Breast epithelium (tissue), 4 donors: ENCODE measurements at places on chromosomes 7 and 10. TPM values are rescaled to one million over a fixed set of nuclear protein-coding genes. Genes with fewer than 3 reads are reported as not detected.

FEZF1 gene
- total RNA-seq = not detected

SLC26A4 gene
- 0.48 TPM for total RNA-seq

LBX1 gene
- total RNA-seq = not detected

SLC26A3 gene
- total RNA-seq = 36.4 TPM

SFR1 gene
- total RNA-seq = 11.4 TPM

CALN1 gene
- total RNA-seq = 0.15 TPM

GIMAP8 gene
- total RNA-seq = 11.5 TPM

OR6V1 gene
- total RNA-seq = not detected

LRRD1 gene
- total RNA-seq = 0.33 TPM

DNA sequence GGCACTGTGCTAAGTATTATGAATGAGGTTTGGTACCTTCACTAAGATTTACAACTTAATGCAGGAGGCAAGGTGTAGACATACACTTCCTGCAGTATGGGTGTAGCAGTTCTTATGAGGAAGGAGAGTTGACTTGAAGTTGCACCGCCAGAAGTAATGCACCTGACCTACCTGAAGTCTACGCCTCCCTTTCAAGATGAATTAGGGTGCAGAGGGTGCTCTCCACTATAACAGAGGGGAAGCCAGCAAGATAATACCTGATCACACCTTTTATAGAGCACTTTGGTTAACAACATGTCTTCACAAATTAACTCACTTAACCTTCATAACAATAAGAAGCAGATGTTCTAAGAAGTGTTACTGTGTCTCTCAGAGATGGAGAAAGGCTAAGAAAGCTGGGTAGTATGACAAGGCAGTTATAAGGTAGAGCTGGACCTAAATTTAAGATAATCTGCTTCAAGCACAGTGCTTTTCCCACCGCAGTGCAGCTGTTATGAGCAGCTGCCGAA is 552 bp upstream of the RAB18 start:
- DNase-seq = no peak

GRCh38 chr10:74103560-74104258 is 46.9 kb downstream of the AP3M1 start:
- DNase-seq = no peak

DNA sequence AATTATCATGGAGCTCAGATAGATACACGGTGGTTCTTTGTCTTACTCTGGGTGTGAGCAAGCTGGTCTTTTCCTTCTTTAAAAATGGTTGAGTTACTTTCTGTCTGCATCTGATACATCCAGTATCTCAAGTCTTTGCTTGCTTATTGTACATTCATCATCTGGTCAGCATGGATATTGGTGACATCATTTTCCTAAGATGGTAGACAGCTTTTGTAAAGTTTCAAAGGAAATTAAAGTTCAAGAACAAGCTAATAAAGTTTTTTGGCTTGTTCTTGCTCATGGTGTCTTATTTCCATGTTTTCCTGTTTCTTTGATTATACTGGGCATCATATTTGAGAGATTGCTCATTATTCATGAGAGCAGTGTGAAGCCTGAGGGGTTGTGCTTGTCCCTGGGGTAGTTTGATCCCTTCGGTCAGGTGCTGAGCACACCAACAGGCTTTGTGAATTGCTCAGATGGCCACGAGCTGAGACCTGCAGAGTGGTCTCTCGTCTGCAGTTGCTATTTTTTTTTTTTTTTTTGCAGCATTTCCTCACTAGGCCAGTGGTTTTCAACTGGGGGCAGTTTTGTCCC is 38.5 kb downstream of the MGMT start:
- no peak for DNase-seq

DNA sequence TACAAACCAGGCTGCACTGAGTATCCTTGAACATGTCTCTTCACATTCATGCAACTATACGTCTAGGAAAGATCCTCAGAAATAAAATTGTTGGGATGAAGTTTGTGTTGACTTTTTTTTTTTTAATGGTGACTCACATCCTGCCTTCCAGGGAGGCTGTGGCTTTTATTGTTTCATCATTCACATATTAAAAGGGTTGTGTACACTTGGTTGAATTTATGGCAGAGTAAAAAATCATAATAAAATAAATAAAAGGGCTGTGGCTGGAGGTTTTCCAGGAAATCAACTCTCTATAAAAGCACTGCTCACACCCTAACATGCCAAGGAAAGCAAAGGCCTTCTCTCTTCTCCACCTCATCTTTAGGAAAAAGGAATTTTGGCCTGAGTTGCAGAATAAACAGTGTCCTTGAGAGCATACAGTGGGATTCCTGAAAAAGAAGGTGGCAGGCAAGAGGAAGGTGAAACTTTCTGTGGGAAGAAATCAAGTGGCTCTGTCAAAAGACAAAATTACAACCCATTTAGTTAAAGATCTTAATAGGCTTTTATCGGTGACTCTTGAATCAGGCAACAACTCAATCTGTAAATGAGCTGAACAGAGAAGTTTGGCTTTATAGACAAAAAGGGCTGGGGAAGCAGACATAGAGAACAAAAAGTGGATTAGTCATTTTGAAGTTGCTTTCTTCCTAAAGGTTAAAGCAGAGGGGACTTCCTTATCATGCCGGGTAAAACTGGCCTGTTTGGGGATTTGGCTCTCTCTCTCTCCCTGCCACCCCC is 41.6 kb upstream of the FHIP2A start:
- no peak for DNase-seq

DNA sequence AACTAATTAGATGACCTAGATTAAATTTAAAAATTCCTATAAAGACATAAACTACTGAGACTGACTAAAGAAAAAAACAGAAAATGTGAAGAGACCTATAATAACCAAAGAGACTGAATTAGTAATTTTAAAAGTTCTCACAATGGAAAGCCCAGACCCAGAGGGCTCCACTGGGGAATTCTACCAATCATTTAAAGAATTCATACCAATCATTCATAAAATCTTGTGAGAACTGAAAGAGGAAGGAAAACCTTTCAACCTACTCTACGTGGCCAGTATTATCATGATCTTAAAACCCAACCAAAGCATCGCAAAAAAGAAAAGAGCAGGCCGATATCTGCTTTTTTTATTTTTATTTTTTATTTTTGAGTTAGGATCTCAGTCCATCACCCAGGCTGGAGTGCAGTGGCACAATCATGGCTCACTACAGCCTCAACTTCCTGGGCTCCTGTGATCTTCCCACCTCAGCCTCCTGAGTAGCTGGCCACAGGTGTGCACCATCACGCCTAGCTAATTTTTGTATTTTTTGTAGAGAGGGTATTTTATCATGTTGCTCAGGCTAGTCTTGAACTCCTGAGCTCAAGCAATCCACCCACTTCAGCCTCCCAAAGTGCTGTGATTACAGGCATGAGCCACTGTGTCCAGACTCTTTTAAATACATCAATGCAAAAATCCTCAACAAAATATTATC is 48.6 kb downstream of the DGKI start:
- DNase-seq = no peak

GRCh38 chr7:2386964-2387669 is 16.3 kb upstream of the CHST12 start:
- DNase-seq = no peak

DNA sequence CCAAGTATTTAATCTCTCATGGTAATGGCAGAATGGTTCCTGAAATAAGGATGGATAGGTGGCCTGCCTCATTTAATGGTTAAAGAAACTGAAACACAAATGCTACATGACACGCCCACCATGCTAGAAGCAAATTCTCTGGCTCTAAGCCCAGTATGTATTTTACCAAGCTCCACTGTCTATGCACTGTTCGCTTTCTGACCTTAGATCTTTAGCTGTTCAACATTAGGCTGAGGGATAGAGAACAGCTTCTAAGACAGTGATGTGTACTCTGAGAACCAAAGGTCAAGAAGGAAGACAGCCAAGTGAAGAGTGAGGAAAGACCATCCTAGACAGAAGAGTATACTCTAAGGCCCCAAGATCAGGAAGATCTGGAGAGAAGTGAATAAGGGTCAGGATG is 26.6 kb downstream of the FAM3C start:
- DNase-seq = no peak

DNA sequence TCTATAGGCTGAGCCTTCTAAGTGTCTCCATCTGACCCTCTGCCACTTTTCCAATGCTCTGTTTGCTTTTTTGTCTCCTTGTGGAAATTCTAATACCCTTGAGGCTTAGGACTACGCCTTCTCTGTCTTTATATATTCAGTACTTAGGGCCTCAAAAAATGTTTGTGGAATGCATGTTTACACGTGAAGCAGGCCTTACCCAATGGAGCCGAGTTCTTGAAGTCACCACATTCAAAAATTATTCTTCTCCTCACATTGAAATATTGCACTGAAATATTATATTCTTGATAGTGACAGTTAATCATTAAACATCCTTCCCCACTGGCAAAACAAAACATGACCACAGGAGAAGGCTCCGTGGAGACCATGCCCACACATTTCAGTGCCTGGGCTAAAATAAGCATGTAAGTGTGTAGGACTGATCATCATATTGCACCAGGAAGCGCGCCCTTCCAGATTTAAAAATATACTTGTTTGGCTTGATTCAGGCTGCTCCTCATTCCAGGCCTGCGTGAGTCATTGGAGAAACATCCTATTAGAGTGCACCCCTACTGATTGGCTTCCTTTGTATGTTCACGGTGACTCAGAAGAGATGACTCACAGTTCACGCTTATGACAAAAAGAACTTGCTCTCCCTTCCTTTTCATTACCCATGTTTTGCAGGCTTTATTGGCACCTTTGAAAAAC is 307.4 kb upstream of the AOAH start:
- peak; percentile 92 for DNase-seq

- DNase-seq = no peak
These were observed 17.3 kb downstream of the WDFY4 start for GRCh38 chr10:48701941-48702340.

GRCh38 chr7:155660059-155660757 is 15.7 kb downstream of the RBM33 start:
- no peak for DNase-seq

DNA sequence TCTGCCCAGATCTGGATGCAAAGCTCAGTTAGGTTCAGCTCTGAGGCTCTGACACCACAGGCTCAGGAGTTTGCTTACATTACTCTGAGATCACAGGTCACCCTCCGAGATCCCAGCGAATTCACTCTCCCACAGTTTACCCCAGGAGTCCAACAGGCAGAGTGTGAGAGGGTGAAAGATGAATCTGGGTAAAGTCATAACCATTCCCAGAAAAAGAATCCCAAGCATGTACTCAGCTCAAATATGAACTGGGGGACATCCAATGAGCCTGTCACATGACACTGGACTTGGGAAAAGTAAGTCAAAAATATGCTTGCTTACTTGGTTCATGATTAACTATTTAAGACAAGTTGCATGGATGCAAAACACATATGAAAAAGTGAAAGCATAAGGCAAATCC is 110.3 kb upstream of the ARID5B start:
- DNase-seq = no peak

- no peak for DNase-seq
These were observed 22.6 kb downstream of the PALS2 start for GRCh38 chr7:24595671-24596418.

- DNase-seq = no peak
These were observed 23.2 kb downstream of the CALCR start for GRCh38 chr7:93551063-93551895.

DNA sequence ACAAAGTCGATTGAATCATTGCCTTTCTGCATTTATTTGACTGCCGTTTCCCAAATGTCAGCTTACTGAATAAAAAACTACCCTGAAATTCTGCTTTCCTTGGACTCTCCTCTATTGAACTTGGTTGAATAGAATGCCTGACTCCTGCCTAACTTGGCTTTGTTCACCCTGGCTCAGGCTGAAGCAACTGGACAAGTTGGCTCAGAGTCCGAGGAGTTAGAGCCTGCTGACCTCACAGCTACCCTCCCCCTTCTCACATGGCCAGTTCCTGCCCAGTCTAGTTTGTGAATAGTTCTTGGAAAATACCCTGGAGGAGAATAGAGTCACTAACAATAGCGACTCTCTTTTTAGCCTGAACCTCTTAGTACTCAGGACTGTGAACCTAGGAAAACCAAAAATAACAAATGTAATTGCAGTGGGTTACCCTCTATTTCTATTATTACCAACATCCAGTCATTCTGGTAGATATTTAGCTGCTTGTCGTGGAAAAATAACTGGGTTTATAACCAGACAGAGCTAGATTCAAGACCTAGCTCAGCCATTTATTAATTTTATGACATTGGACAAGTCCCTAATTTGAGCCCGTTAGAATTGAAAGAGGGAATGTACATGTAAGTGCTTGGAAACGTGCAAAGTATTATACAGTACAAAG is 17.3 kb upstream of the NRBF2 start:
- DNase-seq = peak; percentile 75

GRCh38 chr10:89926736-89927135 is 225.3 kb downstream of the KIF20B start:
- DNase-seq = no peak

GRCh38 chr7:55965100-55965470 is 700 bp downstream of the NIPSNAP2 start:
- no peak for DNase-seq

- DNase-seq = no peak
These were observed 433.0 kb downstream of the PAXIP1 start for GRCh38 chr7:154569916-154570315.

GRCh38 chr10:17216901-17217395 is 11.1 kb upstream of the VIM start:
- no peak for DNase-seq

- DNase-seq = no peak
These were observed 146.2 kb downstream of the ICA1 start for GRCh38 chr7:8115547-8116402.

DNA sequence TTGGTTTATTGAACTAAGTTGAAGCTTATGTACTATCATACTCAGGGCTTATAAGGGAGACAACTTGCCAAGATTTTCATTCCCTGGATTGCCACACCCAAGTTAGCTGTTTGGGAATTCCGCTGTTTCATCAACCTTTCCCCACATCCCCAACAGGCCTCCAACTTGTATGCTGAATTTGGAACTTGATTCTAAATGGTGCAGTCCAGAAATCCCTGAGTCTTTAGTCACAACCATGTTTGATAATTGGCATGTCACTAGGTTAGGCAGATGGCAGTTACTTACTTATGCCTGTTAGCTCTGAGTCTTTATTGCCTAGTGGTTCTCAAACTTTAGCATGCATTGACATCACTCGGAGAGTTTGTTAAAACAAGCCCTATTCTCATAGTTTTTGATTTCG is 135.4 kb upstream of the PRPS1L1 start:
- no peak for DNase-seq
